NK-92 treated with Interleukin-12 subunit alpha and Interleukin-12 subunit beta, amount 100 ng/mL, for 24 hours (cell line): ENCODE measurements at places on chromosomes 6 and 20.

- DNase-seq, result no peak
Measured at GRCh38 chr6:149733089-149733720, 13.1 kb downstream of the NUP43 start.

GRCh38 chr6:87341899-87342298, 2.7 kb upstream of the C6orf163 start:
- no peak for DNase-seq

DNA sequence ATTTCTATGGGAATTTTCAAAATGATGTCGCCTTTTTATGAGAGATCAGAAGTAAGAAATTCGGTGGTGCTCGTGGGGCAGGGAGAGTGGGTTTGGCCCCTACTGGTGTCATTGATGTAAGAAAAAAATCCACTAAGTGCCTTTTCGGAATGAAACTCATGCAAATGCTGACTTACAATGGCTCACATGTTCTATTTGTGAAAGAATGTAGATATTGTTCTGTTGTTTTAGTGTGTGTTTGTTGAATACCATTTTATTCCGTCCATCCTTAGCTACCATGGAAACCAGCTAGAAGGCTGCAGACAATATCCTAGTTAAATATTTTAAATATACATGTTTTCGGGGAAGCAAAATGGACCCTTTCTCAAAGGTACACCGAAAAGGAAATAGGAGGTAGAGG, 304.9 kb downstream of the TAF4 start:
- DNase-seq, result no peak

DNA sequence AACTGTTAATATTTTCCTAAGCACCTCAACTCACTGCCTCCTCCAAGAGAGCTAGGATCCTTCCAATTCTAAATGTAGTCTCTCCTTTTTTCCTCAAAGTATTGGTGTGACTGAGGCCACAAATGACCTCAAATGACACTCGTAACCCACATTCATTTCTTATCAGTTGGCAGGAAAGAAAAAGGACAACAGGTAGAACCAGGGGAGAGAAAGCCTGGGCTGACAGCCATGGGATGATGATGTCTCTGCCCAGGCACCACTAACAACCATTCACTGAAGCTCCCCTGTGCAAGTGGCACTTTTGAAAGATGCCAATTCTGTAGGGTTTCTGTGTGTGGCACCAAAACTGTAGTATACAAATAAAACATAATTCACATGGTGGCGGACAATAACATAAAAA, 7.4 kb downstream of the ZBTB24 start:
- DNase-seq, result no peak

DNA sequence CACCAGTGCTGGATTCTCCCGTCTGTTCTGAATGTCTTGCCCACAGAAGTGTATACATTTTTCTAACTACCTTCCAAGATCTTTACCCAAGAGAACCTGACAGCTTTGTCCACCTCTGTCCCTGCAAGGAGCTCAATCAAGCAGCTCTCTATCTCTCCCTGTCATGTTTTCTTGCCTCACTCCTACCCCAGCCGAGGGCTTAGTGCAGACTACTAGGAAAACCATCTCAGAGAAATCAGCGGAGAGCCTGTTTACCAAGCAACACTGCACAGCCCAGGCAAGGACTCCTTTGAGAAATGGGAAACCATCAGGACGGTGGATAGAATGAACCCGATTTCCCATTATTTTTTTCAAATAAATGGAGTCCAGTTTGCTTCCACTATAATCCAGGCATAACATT, 250.7 kb upstream of the JARID2 start:
- DNase-seq, result no peak

DNA sequence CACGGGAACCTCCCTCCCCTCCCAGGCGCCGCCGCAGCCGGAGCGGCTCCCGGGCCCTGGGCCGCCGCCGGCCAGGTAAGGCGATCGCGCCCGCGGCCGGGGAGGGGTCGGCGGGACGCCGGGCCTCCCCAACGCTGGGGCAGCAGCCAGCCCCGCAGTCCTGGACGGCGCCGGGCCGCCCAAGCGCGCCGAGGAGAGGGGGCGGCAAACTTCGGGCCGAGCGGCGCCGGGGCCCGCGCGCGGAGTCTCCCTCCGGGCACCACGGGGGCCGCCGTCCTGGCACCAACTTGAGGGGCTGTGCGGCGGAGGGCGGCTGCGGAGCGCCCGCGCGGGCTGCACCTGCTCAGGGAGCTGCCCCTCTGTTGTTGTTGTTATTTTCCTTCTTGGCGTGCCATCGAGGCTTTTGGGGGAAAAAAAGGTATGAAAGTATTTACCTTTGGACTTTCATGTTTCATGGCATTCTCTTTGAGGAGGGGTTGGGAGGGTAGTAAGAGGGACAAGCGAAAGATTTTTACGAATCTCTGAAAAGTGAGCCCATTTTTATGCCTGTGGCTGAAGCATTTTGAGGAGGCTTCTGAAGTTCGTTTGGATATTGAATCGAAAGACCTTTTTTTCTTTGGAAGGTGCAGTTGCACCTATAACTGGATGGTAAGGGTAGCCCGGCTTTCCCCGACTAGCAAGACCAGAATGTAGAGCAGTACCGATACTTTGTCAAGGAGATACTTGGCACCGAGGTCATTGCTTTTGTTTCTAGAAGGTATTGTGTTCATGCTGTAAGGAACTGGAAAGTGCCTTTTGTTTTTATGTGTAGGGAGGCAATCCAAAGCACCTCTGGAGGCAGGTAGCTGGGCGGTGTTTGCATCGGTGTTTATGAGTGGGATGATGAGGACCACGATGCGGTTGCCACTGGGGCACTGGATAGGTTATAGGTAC, at the start of gene RNF182:
RNF182 (plus strand) TSS at position 4 of the 933 bp plus-strand sequence. CDS start 52,168 bp downstream, outside the sequence.
- DNase-seq, result no peak

- DNase-seq, result no peak
Measured at GRCh38 chr20:34536798-34537394, 20.7 kb downstream of the DYNLRB1 start.

- no peak for DNase-seq
Measured at GRCh38 chr6:14705841-14706377, 540.0 kb upstream of the JARID2 start.

DNA sequence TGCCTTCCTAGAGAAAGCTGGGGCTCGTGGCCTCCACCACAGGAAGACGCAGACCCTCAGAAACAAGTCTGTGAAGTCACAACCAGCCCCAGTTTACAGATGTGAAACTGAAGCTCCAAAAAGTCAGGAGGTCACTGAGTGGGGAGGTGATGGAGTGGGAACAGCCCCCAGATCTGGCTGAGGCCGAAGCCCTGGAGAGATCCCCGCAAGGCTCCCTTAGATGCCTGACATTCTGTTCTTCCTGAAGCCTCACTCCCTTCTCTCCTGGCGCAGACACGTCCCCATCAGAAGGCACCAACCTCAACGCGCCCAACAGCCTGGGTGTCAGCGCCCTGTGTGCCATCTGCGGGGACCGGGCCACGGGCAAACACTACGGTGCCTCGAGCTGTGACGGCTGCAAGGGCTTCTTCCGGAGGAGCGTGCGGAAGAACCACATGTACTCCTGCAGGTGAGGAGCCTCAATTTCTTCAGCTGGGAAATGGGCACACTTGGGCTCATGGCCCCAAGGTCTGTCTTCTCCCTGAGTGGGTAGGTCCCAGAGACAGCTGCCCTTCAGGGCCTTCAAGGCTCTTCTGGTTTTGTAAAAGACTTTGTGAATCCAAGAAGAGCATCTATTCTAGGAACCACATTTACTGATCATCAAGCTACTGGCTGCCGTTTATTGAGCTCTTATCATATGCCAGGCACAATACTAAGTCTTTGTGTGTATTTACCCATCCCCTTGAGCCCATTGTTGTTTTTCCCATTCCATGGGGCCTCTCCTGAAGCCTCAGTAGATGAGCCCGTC, 50.5 kb downstream of the HNF4A start:
- DNase-seq, result no peak

DNA sequence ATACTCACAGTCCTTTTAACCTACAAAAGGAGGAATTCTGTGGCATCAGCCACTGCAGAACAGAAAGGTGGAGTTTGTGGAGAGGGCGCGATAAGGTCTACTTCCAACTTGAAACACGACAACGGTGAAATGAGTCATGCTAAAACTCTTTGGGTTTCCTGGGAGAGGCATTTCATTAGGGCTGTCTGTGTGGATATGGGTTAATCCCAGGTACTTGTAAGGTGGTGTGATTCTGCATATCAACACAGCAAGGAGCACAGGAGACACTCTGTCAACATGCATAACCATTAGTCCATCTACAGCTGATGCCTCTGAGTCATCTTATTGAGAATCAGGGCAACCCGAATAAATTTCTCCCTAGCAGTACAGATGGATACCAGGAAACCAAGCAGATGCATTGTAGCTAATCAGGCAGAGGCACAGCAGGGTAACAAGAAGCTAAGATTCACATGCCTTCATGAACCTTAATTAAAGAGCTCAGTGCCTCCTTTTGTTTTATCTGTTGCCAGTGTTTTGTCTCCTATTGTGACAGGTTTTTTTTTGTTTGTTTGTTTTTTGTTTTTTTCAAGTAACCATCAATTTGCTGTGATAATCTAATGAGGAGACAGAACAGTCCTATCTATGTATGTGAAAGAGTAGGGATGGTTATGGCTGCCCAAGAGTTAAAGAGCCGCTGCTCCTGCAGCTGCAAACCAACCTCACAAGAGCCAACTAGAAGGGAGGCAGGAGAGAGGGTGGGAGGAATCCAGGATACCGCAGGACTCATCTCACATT, 315.8 kb upstream of the SOX4 start:
- no peak for DNase-seq

DNA sequence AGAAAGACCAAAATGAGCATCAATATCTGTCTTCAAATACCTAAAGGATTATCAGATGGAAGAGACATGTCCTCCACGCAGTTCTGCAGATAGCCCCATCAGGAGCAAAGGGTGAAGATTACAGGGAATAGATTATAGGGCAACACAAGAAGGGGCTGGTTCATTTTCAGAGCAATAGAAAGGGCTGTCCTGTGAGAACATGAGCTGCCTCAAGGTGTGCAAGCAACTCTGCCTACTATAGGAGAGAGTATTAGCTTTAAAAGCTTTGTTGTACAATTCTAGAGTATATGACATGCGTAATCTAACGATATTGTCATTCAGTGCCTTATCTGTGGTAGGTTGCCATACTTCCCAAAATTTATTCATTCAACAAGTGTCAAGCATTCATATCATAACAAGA, 112.7 kb downstream of the NRSN1 start:
- no peak for DNase-seq

DNA sequence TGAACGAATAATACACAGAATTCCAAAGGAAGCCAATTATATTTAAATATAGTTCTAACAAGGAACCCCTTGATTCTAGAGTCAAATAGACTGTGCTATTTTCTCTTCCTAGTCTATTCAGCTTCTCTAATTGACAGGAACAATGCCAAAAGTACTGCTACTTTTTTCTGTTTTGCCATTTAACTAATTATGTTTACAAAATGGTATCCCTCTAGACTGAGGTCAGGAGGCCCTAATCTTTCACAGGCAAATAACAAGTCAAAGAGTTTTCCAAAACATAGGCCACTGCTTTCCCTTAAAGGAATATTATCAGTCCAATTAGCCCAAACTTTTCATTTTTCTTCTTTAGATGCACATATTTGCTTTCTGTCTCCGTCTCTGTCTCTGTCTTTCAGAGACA, 539.3 kb downstream of the RFPL4B start:
- no peak for DNase-seq

GRCh38 chr20:62652041-62652893, 10.0 kb downstream of the SLCO4A1 start:
- DNase-seq, result peak; percentile 62

- no peak for DNase-seq
Measured at GRCh38 chr6:95142661-95143335, 434.5 kb upstream of the MANEA start.

GRCh38 chr20:40949346-40949745, 79.3 kb upstream of the TOP1 start:
- no peak for DNase-seq

DNA sequence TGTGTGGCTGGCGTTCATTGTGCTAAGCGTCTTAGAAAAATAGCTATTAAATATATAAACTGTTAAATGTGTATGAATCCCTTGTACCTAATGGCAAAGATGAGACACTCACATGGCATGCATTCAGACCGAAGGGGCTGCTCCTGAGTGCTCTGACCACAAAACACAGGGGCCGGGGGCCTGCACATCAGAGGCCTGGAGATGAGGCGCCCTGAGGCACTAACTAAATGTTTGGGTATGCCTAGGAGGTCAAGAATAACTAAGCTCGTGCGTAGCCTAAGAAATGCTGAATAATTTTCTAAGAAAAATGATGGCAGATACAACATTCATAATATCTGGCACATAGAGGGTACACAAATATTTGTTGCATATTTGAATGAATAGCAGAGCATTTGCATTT, 92.5 kb downstream of the PSMB1 start:
- no peak for DNase-seq

- no peak for DNase-seq
Measured at GRCh38 chr20:37480919-37481318, 40.1 kb upstream of the NNAT start.

DNA sequence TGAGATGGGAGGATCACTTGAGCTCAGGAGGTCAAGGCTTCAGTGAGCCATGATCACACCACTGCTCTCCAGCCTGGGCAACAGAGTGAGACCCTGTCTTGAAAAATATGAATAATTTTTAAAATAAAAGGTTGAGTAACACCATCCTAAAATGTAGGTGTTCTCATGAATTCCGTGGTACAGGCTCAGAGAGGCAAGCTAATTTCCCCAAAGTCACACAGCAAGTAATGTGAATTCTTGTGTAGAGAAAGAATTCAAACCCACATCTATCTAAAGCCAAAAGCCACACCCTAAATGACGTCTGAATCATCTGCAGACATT, 80.5 kb downstream of the ZNF217 start:
- no peak for DNase-seq

DNA sequence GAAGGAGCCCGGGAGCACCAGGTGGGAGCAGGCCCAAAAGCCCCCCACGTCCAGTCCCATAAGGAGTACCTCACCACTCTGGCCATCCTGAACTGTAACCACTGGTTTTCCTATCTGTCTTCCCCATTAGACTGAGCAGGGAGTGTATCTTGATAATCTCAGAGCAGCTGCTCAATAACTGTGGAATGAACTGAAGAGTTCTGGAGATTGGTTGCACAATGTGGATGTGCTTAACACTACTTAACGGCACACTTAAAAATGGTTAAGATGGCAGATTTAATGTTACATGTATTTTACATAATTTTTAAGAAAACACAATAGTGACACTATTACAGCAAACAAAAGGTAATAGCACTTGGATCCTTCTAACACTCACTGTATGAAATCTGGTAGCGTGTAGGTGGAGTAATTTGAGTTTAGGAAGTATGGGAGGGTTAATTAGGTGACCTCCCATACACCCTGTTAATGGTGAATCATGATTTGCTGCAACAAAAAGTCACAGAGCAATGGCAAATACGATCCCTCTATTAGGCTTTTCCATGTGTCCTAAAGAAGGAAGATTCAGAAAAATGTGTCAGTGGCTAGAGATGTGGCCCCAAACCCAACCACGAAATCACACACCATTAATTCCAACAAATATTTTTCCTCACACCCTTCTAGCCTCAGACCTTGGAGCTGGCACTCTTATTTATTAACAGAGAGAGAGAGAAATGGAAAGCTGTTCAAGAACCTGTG, 18.4 kb downstream of the TRAM2 start:
- DNase-seq, result no peak
